ENCODE measurements at places on chromosomes 16 and 17.

GRCh38 chr16:67882374-67883145 lies 2.1 kb upstream of the NRN1L start:
- DNase-seq, result no peak

- no peak for DNase-seq
These were observed 48.9 kb upstream of the ASIC2 start for GRCh38 chr17:33342025-33342424.

- no peak for DNase-seq
These were observed 69.3 kb upstream of the TOB1 start for GRCh38 chr17:50935221-50935995.

- peak; percentile 71 for DNase-seq
These were observed 75.8 kb downstream of the MRC2 start for GRCh38 chr17:62703261-62703775.

DNA sequence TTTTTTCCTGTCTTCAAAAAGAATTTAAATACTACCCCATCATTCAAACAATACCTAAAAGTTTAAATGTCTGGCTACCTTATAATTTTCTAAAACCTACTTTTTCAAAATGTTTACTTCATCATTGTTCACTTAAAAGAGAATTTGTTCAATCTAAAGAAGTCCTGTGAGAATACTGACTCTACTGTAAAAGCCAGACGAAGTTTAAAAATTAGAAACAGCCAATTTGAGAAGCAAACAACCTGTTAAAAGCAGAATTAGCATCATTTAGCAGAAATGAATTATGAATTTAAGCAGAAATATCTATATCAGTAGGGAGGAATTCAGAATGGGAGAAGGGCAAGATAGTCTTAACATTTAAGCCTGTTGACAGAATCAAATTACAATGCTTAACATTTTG lies 2.1 kb downstream of the SKA2 start:
- no peak for DNase-seq

DNA sequence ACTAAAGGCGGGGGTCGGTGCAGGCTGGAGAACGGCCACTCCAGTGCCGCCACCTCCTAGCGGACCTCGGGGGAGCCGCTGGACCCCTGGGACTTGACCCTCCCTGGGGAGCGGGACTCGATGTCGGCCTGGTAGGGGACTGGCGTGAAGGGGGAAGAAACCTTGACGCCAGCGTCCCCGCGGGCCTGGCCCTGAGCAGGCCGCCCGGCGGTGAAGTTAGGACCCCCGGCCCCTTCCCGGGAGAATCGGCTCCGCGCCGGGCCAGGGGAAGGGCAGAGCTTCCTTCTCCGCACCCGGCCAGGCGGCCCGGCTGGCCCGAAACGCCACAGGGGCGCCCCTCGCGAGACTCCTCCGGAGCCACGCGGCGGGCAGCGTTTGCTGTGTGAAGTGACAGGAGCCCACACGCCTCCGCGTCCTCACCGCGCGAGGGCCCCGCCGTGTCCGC lies 389 bp downstream of the DUS1L start:
- no peak for DNase-seq

- DNase-seq, result no peak
These were observed 287.3 kb upstream of the MAF start for GRCh38 chr16:79887541-79888540.

- DNase-seq, result no peak
These were observed 16.4 kb downstream of the LYRM1 start for GRCh38 chr16:20916942-20917341.

DNA sequence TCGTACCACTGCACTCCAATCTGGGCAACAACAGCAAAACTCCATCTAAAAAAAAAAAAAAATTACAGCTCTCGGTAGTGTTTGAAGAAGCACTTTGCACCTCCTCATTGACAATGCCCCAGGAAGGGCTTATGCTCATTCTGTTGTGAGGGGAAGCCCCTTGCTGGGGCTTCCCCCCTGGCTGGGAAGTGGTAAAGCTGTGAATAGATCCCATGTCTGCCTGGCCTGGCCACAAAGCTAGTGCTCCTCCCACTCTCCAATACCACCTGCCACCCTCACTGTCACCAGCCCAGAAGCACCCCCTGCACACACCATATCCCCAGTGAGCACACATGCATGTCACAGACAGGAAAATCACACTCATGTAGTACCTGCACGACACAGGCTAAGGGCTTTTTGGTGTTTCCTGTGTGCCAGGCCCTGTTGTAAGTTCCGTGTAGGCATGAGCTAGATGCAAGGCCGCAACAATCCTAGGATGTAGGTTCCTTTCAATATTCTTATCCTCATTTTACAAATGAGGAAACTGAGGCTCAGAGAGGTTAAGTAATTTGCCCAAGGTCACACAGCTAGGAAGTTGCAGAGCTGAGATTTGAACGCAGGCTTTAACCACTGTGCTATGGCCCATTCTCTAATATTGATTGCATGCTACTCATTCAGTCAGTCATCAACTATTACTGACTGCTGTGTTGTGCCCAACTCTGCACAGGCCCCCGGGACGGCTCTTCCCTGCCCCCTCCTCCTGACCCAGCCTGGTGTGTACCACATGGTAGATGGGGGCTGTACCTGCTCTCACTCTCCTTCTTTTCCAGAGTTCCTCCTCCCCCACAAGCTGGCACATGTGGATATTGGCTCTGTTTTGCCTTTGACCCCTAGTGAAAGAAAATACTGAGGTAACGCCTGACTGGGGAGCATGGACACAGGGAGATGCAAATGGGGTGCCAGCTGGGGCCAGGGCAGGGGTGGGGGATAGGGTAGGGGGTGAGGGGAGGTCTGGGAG lies 11.9 kb upstream of the COL1A1 start:
- no peak for DNase-seq

DNA sequence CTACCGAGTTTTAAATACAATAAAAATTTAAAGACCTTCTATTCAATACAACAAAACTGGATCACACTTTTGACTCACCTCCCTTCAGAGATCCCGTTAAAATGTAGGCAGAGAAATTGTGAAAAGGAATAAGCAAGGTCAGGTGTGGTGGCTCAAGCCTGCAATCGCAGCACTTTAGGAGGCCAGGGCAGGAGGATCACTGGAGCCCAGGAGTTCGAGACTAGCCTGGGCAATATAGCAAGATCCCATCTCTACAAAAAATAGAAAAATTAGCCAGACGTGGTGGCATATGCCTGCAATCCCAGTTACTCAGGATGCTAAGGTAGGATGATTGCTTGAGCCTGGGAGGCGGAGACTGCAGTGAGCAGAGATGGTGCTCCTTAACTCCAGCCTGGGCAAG lies 16.7 kb downstream of the CHST5 start:
- no peak for DNase-seq

DNA sequence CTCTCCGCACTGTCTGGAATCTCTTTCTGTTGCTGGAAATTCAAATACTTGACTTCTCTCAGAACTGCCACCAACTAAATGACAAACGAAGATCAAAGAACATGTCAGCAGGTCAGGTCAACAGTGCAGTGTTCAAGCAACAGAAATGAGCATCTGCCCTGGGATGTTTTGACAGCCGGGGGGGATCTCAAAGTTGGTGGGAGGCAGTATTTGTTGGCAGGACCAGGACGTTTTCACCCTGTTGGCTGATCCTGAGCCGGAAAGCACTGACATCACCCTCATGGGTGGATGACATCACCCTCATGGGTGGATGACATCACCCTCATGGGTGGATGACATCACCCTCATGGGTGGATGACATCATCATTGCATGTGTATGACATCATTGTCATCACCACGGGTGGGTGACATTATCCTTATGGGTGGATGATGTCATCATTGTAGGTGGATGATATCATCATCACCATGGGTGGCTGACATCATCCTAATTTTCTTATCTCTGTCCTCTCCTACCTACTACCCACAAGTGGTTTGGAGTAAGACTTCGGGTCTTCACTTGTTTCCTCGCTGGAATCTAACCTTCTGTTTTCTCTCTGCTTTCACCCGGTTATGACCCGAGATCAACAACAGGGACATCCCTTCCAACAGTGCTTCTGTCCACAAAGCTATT lies 18.9 kb downstream of the DNAH17 start:
- DNase-seq, result no peak

DNA sequence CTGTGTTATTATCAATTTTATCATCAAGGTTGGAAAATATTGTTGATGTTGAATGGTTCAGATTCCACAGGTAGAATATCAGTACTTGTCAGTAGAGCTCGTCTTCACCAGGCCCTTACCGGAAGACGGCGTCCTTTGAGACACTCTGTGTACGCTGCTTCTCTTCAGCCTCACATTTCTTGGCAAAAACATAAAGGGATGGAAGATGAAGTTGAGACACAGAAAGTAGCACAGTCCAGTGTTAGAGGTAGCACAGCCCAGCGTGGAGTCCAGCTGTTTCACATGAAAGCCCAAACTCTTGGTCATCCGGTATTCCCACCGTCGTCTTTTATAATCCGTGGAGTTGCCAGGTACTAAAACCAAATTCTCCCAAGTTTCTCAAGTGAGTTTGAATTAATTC lies 30.4 kb downstream of the ATP2C2 start:
- DNase-seq, result no peak

DNA sequence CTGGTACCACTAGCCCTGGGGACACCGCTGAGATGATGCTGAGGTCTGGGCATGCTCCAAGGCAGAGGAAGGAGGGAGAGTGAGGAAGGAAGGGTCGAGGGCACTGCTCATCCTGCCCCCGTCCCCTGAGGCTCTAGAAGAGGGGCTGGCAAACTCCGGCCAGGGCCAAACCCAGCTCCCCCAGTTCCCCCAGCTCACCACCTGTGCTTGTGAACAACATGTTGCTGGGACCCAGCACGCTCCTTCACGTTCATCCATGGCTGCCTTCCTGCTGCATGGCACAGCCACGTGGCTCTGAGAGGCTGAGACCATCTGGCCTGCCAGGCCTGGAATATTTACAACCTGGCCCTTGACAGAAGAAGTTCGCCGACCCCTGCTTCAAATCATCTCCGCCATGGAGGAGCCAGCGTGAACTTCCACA lies 81.2 kb downstream of the RBFOX3 start:
- no peak for DNase-seq

DNA sequence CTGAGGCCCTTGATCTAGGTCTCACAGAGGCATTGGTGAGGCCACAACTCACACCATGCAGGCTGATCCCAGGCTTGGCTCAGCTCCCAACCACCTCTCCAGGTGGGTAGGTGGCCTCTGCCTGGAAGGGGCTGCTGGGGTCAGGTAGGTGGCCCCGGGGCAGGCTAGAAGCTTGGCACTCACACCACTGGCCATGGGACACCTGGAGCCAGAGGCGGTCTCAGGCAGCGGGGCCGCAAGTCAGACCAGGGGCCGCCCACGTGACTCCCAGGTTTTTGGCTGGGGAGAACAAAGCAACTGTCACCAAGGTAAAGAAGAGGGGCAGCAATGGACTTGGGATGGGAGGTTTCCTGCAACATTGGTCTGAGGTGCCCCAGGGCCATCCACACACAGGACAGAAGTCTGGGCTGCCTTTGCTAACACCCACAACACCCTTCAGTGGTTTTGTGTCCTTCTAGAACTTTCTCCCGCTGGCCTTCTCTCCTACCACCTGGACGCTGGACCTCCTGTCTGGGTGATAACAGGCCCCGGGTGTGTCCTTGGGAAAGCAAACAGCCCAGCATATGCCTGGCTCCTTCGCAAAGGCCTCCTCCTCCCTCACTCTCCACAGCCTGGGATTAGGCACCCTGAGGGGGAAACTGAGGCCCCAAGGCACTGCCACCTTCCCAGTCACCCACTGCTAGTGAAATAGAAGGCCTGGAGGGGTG lies 16.4 kb downstream of the C16orf74 start:
- DNase-seq, result no peak

DNA sequence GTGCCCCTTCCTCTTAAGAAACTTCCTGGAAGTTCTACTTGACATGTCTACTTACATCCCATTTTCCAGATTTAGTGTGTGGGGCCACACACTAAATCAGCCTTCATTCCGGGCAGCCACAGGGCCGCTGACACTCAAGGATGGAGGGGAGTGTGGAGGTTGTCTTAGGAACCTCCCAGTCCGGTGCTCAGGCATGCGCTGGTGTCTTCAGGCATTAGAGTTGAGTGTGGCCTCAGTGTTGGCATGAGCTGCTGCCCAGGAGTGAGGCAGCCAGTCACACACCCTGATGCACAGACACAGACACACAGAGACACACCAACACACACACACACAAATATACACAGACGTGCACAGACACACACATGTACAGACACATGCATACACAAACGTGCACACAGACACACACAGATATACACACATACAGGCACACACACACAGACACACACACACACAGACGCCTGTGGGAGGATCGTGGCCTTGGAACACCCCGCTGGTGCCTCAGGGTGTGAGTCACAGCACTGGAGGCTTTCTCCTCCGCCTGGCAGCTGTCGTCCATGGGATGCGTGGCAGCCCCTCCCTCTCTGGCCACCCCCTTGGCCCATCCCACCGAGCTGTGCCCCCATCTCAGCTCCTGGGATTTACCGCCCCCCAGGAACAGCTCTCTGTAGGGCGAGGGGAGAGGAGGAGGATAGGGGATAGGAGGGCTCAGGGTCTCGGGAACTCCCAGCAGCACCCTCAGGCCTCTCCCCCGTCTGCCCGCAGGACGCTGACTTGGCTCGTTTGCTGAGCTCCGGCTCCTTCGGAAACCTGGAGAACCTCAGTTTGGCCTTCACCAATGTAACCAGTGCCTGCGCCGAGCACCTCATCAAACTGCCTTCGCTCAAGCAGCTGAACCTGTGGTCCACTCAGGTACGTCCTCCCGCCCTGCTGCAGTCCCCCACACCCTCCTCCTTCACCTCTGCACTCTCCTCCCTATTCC lies 75.6 kb upstream of the PLCG2 start:
- peak; percentile 53 for DNase-seq

DNA sequence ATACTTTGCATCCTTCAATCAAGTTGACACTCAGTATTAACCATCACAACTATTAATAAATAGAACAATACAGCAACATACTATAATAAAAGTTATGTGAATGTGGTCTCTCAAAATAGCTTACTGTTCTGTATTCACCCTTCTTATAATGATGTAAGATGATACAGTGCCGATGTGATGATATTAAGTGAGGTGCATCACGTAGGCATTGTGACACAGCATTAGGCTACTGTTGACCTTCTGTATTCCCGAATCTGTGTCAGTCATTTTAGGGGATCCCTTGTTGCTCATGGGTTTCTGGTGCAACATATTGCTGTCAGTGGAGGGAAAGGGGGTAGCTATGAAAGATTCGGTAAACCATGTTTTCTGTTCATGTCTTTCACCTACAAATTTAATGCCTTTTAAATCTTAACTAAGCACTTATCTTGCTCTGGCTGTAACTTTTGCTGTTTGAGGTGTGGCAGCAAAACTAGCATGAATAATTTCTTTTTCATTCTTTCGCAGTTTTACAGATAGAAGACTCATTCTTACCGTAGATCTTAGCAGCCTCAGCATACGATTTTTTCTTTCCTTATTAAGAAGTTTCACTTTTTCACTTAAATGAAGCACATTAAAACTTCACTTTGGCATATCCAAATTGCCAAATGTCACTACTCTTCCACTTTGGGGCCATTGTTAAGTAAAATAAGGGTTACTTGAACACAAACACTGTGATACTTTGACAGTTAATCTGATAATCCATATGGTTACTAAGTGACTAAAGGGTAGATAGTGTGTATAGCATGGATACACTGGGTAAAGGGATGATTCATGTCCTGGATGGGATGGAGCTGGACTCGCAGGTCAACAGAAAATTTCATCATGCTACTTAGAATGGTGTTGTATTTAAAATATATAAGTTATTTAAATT lies 29.6 kb downstream of the NFAT5 start:
- no peak for DNase-seq

- DNase-seq, result no peak
These were observed 11.7 kb downstream of the COX11 start for GRCh38 chr17:54956791-54957190.

Measured in kidney epithelial cell (primary cell).